Stimulated activated CD4-positive, alpha-beta T cell treated with anti-CD3 and anti-CD28 coated beads, TNF-alpha, amount 100 ng/mL, for 24 hours (primary cell): ENCODE measurements at places on chromosomes 4 and X.

GRCh38 chr4:119189638-119190037 is 22.9 kb upstream of the USP53 start:
- no peak for DNase-seq

- DNase-seq = no peak
Measured at GRCh38 chr4:110155654-110156053, 42.8 kb downstream of the ELOVL6 start.

DNA sequence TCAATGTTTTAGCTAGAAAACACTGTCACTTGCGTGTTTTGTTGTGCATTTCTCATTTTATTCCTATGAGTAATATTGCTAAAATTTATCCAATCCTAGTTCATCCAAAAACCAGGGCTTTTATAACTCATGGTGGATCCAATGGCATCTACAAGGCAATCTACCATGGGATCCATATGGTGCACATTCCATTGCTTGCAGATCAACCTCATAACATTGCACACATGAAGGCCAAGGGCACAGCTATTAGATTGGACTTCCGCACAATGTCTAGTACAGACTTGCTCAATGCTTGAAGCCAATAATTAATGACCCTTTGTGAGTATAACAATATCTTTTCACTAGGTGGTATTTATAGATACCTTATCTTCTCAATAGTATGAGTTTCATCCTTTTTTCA is 57.2 kb upstream of the UGT2B7 start:
- no peak for DNase-seq

- no peak for DNase-seq
Measured at GRCh38 chr4:70915874-70916559, 13.8 kb downstream of the MOB1B start.

- peak; percentile 84 for DNase-seq
Measured at GRCh38 chrX:154368630-154369448, 5.6 kb downstream of the FLNA start.

DNA sequence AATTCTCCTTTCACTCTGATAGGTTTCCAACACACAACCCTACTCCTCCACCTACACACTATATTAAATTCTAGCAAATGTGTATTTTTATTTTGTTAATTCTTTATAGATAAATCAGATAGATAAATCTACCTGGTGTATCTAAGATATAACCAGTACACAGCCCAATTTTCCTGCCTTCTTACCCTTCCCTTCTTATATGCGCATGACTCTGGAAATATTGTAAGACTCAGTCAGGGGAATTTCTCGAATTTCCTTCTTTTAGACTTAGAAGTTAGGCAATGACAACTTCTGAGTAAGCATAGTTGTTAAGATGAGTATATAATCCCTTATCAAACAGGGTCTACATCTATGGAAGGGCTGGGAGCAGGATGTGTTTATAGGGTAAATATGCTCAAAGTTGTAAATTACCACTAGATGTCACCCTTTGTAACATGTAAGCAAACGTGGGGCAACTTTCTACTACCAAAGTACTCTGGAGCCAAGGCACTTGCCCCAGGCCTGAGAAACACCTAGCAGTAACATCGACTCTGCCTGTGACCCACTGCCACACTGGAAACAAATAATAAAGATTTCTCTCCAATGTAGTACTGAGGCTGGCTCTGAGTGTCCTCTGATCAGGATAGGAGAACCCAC is 444.7 kb downstream of the IQCM start:
- DNase-seq = no peak

DNA sequence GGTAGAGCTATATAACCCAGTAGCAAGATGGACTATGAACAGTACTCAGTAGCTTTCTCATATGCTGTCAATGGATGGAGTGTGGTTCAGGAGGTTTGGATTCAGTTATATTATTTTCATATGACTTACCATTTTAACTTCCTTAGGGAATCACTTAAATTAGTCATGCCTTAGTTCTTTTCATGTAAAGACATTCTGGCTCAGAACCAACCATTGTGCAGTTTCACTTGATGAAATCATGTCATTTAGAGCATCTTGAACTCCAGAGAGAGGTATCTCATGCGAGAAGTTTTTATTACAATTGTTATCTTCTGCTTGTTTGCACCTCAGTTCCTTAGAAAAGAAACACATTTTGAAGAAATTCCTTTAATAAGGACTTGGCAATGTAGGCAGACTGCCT is 55.8 kb downstream of the IL1RAPL2 start:
- no peak for DNase-seq

DNA sequence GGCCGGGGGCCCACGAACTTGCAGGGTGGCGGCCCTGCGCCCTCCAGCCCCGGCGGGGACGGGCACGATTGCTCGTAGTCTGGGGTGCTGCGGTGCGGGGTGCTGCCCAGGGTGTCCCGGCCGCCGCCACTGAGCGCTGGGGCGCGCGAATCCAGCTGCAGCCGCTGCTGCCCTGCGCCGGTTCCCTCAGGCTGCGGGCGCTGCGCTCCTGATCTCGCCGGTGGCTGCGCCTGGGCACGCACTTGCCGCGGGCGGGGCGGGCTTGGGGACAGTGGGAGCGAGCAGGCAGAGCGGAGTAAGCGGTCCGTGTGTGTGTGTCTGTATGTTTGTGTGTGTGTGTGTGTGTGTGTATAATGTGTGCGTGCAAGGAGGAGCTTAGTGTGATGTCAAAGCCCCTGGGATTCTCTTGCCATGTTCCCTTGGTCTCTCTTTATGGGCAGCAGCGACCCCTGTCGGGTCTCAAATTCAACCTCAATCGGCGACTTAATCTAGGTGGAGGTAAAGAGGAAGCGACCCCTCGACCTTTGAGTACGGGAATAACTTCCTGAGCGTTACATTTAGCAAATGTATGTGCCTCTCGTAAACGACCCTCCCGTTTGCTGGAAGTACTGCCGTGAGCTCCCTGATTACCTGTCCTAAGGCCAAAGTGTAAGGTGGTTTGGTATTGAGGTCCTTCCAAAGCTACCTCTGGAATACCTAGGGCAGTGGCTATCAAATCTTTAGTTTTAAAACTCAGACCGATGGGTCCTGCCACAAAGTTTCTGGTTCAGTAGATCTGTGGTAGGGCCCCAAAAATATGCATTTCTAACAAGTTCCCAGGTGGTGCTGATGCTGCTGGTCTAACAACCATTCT is at the start of gene RNF150:
TSS of gene RNF150 (minus strand) at position 324 of the 853 bp plus-strand sequence.
- DNase-seq = peak; percentile 53

DNA sequence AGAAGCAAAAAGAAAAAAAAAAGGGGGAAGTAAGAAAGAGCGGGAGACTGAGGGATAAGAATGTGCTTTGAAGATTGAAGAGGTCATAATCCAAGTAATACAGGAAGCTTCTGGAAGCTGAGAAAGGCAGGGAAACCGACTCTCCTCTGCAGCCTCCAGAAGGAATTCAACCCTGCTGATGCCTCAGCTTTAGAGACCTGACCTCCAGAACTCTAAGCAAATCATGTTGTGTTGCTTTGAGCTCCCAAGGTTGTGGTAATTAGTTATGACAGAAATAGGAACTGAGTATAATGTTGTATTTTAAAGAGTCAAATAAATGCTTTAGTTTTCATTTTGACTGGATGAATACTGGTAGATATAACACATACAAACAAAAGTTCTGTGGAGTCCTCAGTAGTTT is 48.0 kb upstream of the FAT1 start:
- no peak for DNase-seq

GRCh38 chr4:183200453-183200852 is 101.4 kb downstream of the WWC2 start:
- DNase-seq = no peak

DNA sequence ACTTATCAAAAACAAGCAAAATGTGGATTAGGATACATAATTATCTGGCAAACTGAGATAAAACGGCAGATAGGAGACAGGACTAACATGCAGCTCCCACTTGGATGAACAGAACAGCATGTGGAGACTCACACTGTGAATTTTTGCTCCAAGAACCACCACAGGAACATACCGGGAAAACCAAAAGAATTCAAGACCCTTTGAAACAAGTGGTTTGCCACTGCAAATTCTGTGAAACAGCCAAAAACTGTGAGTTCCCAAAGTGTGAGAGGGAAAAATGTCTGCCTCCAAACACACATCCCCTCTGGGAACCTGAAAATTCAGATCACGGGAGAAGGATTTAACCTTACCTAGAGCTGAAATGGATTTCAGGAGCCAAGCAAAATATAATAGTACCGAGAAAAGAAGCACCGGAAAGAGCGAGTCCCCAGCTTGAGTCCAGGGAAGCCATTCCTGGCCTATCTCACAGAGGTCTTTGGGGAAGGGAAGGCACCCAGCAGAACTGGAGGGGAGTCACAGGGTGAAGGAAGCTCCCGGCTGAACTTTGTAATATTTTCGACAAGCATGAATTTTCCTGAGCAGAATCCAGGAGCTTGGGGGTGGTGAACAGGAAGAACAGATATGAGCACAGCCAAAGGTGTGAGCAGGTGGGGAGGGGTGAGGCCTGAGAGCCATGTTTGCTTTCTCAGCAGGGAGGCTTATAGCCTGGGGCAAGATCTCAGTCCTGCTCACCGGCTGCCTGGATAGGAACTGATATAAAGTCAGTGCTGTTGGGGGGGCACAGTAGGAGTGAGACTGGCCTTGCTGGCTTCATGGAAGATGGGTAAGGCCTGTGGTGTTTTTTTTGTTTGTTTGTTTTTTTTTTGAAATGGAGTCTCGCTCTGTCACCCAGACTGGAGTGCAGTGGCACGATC is 23.9 kb downstream of the MANBA start:
- no peak for DNase-seq

- no peak for DNase-seq
Measured at GRCh38 chr4:151169223-151169622, 69.8 kb downstream of the RPS3A start.

GRCh38 chrX:14362721-14363120 is 166.6 kb upstream of the GLRA2 start:
- no peak for DNase-seq

DNA sequence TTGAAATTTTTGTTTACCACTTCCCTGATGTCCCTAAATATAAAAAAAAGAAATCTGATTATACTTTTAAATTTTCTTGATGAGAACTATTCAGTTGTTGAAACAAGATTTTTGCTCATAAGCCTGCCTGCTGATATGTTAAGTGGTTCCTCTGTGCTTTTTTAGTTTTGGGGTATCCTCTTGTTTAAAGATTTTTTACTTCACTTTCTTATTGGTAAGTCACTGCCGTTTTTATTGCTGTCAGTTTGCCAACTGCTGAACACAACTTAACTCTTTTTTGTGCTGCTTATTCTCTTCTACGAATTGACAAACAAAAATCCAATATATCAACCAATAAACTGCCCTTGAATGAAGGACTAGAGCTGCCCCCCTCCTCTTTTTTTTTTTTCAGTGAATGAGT is 39.5 kb downstream of the GUCY1A1 start:
- no peak for DNase-seq
